GM12865 (cell line): ENCODE measurements at places on chromosomes 3 and 15.

GRCh38 chr3:167650459-167650858, 3.3 kb downstream of the WDR49 start:
- no peak for DNase-seq

GRCh38 chr15:75107908-75108838, 84.8 kb downstream of the PPCDC start:
- peak; percentile 87 for DNase-seq

DNA sequence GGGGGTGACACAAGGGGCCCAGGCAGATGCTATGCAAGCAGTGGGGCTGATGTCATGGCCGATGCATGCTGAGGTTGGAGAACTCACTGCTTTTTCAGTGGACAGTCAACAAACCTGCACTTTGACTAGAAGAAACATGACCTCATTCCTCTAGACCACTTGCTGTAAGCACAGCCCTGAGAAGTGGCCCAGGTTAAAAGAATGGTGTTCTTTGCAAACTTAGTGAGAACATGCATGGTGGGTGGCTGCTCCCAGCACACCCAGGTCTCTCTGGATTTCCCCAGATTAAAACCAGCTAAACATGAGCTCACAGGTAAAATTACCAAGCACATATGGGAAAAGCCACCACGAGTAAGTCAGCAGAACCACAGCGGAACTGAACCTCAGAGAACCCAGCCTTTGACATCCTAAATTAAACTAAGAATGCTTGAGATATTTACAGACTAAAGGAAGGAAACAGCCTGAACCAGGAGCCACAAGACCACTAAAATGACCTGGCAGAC, 15.5 kb downstream of the DLEC1 start:
- DNase-seq, result no peak

DNA sequence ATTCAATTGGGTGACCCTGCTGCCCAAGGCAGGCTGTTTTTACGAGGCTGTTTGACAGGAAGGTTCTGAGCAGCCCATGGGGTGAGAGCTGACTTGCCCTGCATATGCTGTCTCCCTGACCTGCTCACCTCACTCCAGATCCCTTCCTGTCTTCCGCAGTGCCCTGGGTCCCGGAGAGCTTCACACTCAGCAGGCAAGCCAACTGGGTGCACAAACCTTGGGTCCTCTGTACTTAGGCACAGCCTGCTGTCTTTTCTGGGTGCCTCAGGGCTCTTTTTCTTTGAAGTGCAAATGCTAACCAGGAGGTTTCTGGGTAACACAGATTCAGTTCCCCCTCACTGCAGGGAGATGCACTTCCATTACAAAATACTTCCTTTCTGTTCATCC, 32.8 kb downstream of the ZXDC start:
- no peak for DNase-seq

GRCh38 chr3:51799879-51800749, 21.1 kb upstream of the IQCF6 start:
- peak; percentile 56 for DNase-seq

DNA sequence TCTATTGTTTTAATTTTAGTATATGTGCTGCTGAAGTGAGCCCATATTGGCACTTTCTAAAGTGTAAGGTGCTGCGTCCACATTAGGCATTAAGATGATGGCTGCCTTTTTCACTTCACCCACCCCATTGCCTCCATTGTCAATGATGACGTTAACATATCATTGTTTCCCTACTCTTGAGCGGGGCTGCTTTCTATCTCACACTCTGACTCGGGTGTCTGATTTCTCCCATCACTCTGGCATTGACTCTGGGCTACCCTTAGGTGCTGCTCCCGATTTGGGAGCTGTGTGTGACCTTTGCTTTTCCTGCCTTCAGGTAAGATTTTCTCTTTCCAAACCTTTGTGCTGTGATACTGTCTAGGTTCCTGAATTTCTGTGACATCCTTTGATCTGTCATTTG, 28.8 kb downstream of the CGNL1 start:
- DNase-seq, result no peak

DNA sequence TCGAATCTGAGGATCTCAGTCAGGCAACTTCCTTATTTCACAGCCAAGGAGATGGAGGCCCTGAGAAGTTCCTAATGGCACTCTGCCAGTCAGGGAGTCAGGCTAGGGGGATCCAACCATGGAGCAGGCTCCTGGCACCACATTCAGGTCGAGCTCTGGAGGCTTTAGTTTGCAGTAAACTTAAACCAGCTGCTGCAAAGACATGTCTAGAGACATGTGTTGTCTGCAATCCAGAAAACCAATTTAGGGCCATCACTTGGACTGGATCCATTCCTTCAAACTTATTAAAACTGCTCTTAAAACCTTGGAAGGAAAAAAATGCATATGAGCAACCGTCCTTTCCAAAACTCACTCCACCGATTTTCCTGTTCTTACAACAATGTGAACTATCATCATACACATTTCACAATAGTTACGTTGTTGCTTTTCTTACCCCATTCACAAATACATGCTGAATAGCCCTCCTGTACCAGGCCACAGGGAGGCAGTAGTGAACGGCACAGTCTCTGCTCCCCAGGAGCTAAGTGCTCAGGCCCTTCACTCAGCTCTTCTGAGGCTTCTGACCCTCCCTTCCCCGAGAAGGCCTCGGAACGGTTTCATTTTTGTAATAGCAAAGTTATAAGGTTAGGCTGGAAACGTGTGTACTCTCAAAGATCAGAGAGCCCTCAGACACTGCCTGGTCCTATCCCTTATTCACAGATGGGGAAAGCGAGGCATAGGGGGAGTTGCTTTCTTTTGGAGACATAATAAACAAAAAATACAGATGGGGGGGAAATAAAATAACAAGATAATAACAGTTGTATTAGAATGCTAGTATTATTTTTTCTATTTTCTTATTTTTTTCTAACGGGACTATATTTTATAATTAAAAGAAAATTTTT, 20.1 kb downstream of the RFT1 start:
- peak; percentile 55 for DNase-seq

GRCh38 chr15:40418126-40418525, 12.5 kb downstream of the IVD start:
- DNase-seq, result no peak

GRCh38 chr3:58154626-58155449, 55.9 kb downstream of the DNASE1L3 start:
- no peak for DNase-seq

DNA sequence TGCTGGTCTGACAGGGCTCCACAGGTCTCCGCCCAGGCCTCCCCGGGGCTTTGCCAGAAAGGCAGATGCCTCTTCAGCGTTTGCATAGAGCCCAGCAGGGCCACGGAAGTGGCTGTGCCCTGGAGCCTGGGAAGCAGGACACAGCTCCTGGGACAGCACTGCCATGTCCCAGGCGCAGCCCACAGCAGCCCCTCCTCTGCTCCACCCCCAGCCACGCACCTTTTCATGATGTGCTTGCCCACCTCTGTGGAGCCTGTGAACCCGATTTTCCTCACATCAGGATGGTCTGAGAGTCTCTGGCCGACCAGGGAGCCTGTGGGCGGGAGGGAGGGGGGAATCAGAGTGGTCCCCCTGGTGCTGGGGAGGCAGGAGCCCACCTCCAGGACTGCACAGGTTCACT, 33.9 kb upstream of the SLC41A3 start:
- DNase-seq, result no peak

DNA sequence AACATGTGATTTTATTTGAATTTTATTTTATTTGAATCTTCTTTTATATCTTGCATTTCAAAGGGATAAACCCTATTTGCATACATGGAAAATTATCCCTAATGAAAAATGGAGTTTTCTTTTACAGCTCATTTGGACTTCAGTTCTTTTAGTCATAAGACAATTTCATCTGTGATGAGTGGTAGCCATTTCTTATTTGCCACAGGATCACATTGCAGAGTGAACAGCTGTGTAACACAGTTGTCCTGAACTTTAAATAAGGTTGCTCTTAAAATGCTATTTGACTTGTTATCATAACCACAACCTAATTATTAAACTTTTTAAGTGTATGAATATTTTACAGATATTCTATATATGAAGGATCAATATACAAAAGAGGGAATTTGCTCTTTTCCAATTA, 221.7 kb upstream of the ROPN1 start:
- DNase-seq, result no peak

- DNase-seq, result no peak
Observed at GRCh38 chr3:132519914-132520313, 77.2 kb upstream of the ACKR4 start.

GRCh38 chr3:125059488-125060245, 3.9 kb upstream of the HEG1 start:
- no peak for DNase-seq

- DNase-seq, result no peak
Observed at GRCh38 chr3:160470181-160470580, 20.6 kb upstream of the TRIM59 start.

GRCh38 chr3:141179983-141180382, 51.6 kb upstream of the PXYLP1 start:
- DNase-seq, result no peak

GRCh38 chr3:12484983-12485327, 675 bp downstream of the TSEN2 start:
- no peak for DNase-seq

DNA sequence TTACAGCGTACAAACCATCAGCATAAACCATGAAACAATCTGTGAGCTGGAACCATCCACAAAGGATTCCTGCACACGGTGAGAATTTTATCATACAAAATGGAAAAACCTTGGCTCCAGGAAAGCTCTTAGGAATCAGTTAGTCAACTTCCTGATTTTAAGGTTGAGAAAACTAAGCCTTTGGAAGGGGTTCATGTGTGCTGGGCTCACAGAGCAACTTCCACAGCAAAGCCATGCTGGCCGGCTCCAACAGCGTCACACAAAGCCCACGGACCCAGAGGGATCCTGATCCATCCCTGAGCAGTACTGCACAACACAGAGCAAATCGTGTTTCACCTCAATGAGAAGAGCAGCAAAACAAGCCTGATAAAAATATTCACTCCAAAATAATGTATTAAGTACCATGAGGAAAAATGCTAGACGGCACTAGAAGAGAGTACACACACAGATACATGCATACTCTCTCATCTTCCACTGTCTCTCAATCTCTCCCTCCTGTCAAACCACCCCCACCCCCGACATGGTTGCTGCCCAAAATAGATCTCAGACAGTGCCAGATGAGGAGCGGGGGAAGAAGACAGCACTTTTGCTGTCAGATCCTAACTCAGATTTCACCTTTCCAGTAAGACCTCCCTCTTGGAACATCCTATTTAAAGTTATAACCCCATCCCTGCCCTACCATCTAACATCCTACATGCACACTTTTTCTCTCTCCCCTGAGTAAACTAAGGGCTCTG, 58.6 kb downstream of the MB21D2 start:
- no peak for DNase-seq

DNA sequence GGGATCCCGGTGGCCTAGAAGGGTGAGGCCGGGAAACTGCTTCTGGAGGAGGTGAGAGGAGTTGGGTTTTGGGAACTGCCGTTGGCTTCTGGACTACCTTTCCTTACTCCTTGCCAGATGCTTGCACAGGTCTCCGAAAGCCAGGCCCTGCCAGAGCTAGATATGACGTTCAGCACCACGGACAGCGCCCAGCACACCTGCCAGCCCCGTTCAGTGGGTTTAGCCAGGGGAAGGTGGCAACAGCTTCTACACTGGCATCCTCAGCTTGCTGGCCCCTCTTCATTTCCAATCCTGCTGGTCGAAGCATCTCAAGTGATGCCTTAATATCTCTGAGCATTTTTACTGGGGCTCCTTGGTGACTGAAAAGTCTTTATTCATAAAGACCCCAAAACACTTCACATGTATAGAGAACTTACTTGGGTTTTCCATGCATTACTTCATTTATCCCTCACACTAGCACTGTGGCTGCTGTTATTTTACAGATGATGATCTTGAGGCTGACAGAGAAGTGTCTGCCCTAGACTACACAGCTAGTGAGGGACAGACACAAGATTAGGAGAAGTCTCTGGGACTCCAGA, 21.9 kb downstream of the HCN4 start:
- peak; percentile 68 for DNase-seq

- no peak for DNase-seq
Observed at GRCh38 chr3:8824238-8824637, 54.8 kb upstream of the OXTR start.

DNA sequence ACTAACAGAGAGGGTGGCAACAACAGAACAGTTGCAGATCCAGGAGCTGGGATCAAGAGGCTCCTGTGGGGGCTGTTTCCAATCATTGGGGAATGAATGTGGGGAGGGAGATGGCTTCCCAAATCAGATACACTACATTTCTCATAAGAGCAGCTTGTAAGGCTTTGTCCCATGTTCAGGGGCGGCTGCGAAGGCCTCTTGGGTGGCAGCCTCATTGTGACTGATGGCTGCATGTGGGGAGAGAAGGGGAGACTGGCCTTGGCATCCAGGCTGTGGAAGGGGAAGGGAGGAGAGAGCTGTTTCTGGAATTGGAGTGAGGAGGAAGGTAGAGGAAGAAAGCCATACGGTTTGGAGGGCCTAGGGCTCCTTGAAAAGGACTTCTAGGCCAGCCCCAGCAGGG, 326.6 kb upstream of the RGMA start:
- DNase-seq, result no peak

- DNase-seq, result no peak
Observed at GRCh38 chr15:85099195-85099803, 117.6 kb downstream of the PDE8A start.

DNA sequence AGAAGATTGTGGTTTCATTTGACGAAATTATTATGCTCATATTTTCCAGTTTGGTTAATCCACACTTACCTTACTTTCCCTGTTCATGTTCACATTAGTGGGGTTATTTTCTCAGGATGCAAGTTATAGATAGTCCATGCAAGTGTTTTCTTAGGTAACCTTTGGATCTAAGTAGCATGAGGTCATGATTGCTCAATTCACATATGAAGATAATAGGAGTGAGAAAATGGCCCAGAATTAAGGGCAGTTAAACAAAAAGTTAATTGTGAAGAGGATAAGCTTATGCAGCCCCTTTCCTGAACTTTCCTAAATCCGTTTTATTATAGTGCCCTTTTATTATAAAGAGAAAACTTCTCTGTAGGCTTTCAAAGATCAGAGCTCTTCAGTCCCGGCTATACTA, 83.4 kb downstream of the CD200R1L start:
- DNase-seq, result no peak

GRCh38 chr15:71804226-71804625, 6.1 kb upstream of the NR2E3 start:
- peak; percentile 35 for DNase-seq

GRCh38 chr3:115855911-115856310, 232.6 kb downstream of the GAP43 start:
- no peak for DNase-seq

- peak; percentile 94 for DNase-seq
Observed at GRCh38 chr3:56725175-56725574, 42.1 kb upstream of the TASOR start.

DNA sequence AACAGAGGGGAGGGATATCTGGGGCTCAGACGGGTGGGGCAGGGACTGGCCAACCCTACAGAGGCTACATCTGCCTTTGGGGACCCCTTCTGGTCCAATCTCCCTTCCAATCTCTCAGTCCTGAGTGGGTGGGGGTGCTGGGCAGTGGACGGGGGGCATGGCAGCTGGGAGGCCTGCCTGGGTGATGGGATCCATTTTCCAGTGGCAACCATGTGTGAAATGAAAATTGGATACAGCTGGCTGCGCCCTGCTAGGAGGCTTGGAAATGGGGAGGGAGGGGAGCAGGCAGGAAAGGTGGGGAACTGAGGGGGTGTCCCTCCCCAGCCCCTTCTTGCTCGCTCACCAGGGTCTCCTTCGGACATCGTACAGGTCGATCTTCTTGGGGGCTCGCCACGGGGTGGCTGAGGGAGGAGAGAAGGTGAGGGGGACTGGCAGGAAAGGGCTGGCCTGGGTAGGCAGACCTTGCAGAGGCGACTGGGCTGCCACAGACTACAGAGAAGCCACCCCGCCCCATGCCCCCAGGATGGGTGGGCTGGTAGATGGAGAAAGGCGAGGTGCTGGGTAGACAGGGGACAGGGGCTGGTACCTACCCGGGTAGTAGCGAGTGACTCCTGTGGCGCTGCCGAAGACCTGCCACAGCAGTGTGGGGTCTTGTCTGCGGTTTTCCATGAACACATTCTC, 21.2 kb upstream of the TMEM115 start:
- DNase-seq, result no peak
